ENCODE measurements at places on chromosomes 16 and 17.

DNA sequence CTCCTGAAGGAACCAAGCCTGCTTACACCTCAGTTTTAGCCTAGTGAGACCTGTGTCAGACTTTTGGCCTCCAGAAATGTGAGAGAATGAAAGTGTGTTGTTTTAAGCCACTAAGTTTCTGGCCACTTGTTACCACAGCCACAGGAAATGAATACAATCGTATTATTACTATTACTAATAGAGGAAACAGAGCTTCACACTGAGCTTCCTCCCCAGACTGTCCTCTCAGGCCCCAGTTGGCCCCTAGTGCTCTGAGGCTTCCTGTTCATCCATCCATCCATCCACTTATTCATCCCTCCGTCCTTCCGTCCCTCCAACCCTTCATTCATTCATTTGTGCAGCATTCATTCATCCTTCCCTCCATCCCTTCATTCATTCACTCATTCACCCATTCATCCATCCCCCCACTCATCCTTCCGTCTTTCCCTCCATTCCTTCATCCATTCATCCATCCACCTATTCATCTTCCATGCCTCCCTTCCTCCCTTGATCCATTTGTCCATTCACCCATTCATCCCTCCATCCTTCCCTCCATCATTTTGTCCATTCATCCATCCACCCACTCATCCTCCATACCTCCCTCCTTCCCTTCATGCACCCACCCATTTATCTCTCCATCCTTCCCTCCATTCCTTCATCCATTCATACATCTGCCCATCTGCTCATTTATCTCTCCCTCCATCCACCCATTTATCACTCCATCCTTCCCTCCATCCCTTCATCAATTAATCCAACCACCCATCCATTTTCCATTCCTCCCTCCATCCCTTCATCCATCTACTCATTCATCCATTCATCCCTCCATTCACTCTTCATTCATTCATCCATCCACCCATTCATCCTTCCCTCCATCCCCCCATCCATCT is 95.0 kb downstream of the FOXL1 start:
- no peak for DNase-seq

DNA sequence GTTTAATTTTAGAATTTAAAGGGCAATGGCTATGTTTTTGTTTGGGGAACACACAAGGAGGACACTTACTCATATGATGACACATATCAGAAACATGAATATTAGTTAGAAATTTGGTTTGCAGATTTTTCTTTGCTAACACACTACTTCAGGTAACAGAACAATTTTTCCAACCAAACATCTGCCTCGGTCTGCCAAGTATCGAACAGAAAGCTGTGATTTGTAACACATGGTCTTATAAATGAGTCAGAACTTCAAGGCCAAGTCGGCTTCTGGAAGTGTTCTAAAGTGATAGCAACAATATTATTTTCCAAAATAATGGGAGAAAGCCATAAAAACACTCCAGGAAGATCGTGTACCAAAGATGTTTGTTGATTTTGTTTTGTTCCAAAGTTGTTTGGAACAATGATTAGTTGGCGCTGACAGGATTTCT is 75.9 kb upstream of the PMFBP1 start:
- DNase-seq: no peak

DNA sequence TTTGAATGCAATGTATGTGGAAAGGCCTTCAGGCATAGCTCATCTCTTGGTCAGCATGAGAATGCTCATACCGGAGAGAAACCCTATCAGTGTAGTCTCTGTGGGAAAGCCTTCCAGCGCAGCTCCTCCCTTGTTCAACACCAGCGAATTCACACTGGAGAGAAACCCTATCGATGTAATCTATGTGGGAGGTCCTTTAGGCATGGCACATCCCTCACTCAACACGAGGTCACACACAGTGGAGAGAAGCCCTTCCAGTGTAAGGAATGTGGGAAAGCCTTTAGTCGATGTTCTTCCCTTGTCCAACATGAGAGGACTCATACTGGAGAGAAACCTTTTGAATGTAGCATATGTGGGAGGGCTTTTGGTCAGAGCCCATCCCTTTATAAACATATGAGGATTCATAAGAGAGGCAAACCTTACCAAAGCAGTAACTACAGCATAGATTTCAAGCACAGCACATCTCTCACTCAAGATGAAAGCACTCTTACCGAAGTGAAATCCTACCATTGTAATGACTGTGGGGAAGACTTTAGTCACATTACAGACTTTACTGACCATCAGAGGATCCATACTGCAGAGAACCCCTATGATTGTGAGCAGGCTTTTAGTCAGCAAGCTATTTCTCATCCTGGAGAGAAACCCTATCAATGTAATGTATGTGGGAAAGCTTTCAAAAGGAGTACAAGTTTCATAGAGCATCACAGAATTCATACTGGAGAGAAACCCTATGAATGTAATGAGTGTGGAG is 24.7 kb downstream of the ZFP90 start:
- DNase-seq: no peak

GRCh38 chr16:28182183-28182582 is 29.6 kb downstream of the XPO6 start:
- peak; percentile 64 for DNase-seq

DNA sequence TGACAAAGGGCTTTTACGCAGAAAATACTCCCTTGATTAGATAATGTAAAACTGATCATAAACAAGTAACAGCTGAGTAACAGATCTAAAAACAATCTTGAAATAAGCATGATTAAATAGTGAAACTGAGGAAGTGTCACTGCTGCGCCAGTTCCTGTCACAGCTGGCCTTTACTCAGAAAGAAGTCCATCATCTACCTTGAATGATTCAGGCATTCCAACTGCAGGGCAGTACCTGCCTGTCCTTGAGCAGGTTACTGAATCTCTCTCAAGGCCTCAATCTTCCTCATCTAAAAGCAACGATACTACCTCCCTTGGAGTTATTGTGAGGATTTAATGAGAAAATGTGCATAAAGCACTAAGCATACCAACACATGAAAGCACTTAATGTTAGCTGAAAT is 12.7 kb downstream of the PHLPP2 start:
- no peak for DNase-seq

DNA sequence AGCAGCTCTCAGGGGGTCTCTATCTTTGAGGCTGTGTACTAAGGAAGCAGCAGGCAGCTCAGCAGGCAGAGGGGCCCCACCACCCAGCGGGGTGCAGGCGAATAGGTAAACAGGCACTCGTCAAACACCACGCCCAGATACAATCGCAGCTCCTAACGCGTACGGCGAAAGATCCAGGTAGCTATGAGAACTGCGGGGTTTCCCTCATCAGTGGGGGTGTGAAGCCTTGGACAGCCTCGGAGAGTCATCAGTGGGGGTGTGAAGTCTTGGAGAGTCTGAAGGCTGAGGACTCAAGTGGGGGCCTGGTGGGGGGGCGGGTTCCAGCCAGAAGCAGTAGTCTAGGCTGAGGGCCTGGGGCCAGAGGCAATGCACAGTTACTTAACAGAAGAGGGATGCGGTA is 69.0 kb downstream of the RTN4RL1 start:
- DNase-seq: no peak

DNA sequence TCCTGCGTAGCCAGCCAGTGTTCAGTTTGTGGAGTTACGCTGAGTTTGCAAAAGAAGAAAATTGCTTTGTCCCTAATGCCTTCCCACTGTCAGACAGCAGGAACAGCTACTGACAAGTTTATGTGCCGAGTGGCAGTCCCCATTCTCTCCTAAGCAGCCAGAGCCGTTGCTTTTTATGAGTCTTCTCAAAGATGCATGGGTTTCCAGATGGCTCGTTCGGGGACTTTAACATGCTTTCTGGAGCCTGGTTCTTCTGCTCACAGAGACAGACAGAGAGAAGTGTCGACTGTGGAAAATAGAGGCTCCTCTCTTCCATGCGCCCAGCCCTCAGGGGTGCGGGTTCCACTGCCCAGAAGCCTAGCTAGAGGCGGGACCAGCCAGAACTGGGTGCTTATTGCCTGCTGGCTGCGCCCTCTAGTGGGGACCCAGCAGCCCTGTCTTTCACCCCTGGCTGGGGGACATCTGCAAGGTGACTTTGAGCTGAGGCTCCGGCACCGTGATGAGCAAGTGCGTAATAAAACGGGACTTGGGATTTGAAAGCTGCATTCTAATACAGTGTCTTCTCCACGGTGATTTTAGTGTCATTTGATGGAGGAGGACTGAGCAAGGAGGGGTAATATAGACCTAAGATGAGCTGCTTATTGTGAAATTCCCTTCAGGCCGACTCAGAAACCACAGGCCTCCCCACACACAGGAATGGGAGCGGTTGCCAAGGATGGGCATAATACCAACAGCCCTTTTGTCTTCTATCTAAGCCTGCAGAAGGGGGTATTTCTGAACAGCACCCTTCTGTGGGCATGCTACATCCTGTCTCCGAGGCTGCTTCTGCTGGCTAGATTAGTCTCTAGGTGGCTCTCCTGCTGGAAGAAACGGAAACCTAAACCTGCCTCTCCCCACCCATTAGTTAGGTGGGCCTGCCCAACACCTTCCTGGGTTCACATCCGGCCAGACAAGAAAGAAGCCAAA is 73.1 kb downstream of the CCDC182 start:
- peak; percentile 47 for DNase-seq

DNA sequence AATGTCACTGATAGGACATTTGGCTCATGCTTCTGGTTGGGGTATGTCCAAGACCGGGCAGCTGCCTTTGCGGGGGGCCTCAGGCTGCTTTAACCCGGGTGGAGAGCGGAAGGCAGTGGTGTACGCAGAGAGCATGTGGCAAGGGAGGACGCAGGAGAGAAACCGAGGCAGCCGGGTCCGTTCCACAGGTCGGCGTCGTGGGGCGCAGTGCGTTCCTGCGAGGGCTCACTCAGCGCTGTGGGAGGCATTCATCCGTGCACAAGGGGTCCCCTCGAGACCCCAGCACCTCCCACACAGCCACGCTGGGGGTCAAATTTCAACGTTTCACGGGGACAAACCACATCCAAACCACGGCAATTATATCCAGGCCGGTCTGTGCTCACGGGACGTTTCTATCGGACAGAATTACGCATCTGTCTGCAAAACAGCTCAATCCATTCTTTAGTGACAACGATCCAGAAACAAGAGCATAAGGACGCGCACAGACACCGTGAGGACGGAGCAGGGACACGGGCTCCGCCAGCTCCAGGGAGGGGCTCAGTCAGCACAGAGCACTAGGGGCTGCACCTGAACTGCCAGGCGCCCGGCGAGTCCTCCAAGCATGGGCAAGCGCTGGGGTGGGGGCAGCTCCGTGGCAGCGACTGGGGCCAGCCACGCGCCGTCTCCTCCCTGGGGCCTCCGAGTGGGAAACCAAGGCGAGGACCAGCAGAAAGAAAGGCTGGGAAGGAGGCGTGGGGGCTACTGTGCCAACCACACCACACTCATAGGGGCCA is 108.4 kb upstream of the METRNL start:
- DNase-seq: no peak

- no peak for DNase-seq
Measured at GRCh38 chr17:15388356-15389041, 47.1 kb upstream of the TEKT3 start.

GRCh38 chr17:55341432-55341831 is 76.7 kb downstream of the HLF start:
- DNase-seq: no peak

GRCh38 chr17:72498364-72499210 is 377.8 kb downstream of the SOX9 start:
- no peak for DNase-seq

- peak; percentile 70 for DNase-seq
Measured at GRCh38 chr17:68290955-68291835, at the start of the genes ARSG and SLC16A6. ARSG (plus strand) TSS chr17:68291495; CDS start chr17:68307494, 15,999 bp downstream. SLC16A6 (minus strand) TSS chr17:68291127; CDS start chr17:68278320, 12,807 bp downstream.

- no peak for DNase-seq
Measured at GRCh38 chr17:15409721-15410250, 57.6 kb downstream of the CDRT4 start.

DNA sequence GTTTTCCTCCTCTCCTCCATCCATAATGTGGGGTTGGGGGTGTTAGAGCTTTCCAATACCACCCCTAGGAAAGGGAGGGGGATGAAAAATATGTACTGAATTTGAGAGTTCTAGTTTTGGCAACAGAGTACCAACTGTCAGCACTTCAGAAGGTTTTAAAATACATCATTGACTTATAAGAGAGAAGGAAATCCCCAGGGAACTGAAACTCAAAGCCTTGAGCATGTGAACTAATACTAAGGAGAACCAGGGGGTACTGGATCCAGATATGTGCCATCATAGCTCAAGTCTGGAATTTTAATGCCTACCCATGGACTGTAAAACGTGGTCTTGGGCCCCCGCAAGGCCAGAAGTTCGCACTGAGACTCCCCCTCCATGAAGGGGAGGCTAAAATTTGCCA is 15.8 kb downstream of the CACNG5 start:
- no peak for DNase-seq

- no peak for DNase-seq
Measured at GRCh38 chr16:24414534-24414933, 124.8 kb upstream of the RBBP6 start.

GRCh38 chr17:78329263-78330059 is 30.4 kb downstream of the SOCS3 start:
- no peak for DNase-seq

- DNase-seq: no peak
Measured at GRCh38 chr16:75267631-75268264, 16.3 kb upstream of the BCAR1 start.

- DNase-seq: no peak
Measured at GRCh38 chr16:70577256-70577698, 53.7 kb downstream of the SF3B3 start.

GRCh38 chr17:42348104-42348503 is 40.1 kb downstream of the STAT3 start:
- DNase-seq: no peak

- DNase-seq: no peak
Measured at GRCh38 chr16:87533061-87533460, 40.2 kb upstream of the ZCCHC14 start.

DNA sequence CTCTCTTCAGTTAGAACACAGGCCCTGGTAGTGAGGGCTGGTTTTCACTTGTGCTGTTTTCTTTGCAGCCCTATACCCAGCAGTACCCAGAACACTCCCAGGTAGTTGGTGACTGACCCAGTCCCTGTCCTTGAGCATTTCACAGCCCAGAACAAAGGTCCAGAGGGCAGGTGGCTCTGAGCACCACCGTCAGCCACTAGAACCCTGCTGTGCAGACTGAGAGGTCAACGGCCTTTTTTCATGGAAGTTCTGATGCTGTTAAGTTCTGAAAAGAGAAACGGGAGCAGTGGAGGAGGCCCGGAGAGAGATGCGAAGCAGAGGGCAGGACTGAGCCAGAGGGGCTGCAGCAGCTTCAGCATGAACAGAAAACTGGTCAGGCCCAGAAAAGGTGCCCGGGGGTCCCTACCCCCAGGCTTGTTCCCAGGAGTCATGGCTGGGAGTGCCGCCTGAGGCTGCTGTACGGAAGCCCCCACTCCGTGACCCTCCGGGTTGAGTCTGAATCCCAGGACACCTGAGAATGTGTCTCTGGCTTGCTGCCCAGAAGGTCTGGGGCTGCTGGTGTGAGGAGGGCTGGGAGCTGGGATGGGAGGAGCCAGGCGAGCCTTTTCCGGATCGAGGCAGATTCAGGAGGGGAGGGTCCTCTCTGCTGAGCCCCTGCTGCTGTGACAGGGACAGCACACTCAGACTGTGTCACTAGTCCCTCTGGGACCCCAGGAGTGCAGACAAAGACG is 8.7 kb downstream of the ZNF276 start:
- DNase-seq: no peak

GRCh38 chr16:1764971-1765370 is 6.4 kb downstream of the NME3 start:
- no peak for DNase-seq

- DNase-seq: no peak
Measured at GRCh38 chr16:847151-847550, 46.6 kb upstream of the GNG13 start.

- no peak for DNase-seq
Measured at GRCh38 chr16:86092586-86093480, 193.9 kb downstream of the IRF8 start.
